Hypothalamus (tissue), 51 donors: ENCODE measurements at places on chromosomes 5 and 9.

DNA sequence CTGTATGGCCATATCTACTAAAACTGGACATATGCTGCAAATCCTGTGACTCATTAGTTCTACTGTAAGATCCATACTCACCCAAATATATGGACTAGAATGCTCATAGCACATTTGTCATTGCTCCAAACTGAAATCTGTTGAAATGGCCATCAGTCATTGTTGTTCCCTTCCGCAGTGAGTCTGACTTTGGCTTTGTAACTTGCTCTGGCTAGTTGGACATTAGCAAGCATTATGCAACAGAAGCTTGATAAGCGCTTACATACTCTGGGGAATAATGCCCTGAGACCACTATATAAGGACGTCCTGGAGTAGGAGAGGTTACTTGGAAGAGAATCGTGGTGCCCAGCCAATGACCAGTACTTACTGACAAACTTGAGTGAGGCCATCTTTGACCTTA, 9.0 kb downstream of the KIAA1958 start:
- no peak for DNase-seq

GRCh38 chr5:77180167-77181081, 30.1 kb upstream of the PDE8B start:
- peak; percentile 31 for DNase-seq

GRCh38 chr5:79416499-79416898, 97.4 kb downstream of the HOMER1 start:
- no peak for DNase-seq

DNA sequence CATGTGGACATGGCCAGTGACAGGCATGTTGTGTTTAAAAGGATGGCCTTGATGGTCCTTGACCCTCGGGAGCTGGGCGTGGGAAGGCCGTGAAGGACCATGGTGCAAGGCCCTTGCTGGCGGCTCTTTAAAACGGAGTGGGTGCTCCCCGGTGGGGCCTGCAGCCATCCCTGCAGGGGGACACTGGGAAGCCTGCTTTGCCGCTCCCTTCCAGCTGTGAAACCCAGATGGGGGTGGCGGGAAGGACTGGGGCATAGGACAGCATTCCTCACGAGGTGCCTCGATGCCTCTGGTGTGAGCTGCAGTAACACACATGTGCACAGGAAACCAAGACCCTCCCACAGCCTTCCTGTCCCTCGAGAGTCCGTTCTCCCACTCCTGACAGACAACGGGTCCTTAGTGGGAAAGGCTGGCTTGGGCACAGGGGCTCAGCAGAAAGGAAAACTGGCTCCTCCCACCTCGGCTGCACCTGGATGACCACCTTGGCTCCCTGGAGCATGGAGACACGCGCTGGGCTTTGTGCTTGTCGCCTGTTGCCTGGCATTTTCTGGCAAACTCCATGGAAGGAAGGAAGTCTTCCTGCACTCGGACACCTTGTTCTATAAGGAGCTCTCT, 30.3 kb upstream of the IRX4 start:
- no peak for DNase-seq

GRCh38 chr9:972501-973294, 3.8 kb upstream of the DMRT3 start:
- no peak for DNase-seq

DNA sequence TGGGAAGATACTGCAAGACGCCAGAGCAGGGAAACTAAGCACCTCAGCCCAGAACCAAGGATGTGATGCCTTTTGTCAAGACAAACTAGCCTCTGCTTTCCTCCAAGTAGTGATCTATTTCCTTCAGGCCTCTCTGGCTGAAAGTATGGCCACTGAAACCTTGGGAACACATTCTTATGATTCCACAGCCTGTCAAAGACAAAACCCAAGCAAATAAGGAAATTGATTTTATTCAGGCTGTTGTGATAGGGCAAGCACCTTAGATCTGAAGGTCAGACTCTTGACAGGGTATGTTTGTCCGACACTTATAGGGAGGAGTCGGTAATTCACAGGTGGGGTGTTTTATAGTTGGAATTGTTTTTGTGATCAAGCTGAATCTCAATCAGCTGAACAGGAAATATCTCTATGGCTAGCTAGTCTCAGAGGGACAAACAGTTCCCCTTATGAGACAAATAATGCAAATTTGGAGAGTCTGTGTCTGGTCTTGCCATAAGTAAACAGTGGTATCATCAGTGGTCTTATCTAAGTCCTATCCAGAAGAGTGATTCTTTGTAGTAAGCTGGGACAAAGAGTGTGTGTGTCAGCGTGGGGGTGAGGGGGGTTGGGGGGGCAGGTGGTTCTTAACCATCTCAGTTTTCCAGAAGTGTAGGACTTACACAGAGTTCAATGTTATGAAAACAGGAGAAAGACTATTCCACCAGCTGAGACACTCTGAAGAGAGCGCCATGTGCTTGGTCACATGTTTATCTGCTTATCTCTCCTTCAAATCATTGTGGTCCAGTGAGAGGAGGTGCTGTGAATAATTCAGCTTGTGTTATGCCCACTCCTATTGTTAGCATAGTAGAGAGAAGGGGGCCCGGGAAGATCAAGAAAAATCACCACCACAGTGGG, 6.7 kb upstream of the ZCCHC10 start:
- no peak for DNase-seq

GRCh38 chr5:173495225-173495904, 121.1 kb downstream of the BOD1 start:
- no peak for DNase-seq

GRCh38 chr5:155303120-155303519, 289.6 kb downstream of the KIF4B start:
- no peak for DNase-seq

- no peak for DNase-seq
These were observed 104.1 kb downstream of the TLE1 start for GRCh38 chr9:81585191-81585763.

- no peak for DNase-seq
These were observed 375.1 kb downstream of the SPATA31D1 start for GRCh38 chr9:82363682-82364081.

DNA sequence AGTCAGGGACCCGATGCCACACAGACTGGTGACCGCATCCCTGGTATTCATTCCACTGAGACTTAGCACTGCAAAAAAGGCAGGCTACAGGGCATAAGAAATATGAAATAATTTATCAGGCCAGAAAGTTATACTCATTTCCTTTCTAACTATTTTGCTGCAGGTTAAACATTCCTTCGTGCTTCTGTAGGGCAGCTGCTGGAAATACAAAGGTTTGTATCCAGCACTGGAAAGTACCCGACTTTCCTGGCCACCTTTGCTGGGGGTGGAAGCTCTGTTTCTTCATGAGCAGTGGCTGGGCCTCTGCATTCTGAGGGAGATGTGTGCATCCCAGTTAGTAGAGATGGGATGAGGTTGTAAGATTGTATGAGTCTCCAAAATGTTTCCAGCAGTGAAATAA, 478.6 kb upstream of the WWC1 start:
- no peak for DNase-seq
